PC-3 (cell line): ENCODE measurements at places on chromosomes 6 and 20. TPM values are rescaled to one million over a fixed set of nuclear protein-coding genes. Genes with fewer than 3 reads are reported as not detected.

Gene E2F3
- 8.8 and 10.8 TPM in 2 replicates for total RNA-seq

DNA sequence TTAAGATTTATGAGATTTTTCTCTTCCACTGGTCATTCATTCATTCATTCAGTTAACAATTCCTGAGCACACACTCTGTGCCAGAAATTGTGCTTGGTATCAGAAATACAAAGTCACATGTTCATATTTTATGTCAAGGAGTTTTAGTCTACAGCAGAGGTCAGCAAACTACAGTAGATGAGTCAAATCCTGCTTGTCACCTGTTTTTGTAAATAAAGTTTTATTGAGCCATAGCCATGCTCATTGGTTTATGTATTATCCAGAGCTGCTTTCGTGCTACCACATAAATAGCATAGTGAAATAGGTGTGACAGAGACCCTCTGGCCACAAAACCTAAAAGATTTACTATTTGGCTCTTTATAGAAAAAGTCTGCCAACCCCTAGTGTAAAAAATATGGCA is 46.8 kb downstream of the THEMIS start:
- H3K4me1 ChIP-seq, result peaks cover 5% of the 10 kb centered on the region
- no peak overlapping the region for H3K27ac ChIP-seq
- peak; percentile 35 for DNase-seq
- H3K36me3 ChIP-seq, result no peaks in the 10 kb centered on the region
- H3K4me3 ChIP-seq, result no peak overlapping the region

DNA sequence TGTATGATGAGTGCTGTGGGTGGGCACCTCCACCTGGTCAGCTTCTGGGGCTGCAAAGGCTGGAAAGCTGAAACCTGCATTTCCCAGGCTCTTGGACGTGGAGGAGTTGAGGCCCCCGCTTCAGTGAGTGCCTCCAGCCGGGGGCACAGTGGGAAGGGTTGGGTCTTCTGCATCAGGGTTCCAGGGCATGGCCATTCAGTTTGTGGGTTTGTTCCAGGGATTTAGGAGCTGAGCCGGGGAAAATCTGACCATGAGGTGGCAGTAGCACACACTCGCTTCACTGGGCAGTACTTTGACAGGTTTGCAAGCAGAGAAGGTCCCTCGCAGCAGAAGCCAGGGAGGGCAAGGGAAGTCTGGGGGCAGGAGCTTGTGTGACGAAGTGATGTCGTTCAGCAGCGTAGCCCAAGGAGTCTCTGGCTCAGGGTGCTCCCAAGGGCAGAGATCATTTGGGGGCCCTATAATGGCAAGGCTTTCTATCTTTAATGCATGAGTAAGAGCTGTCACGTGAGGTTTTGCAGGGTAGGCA is 69.5 kb upstream of the SULF2 start:
- H3K36me3 ChIP-seq, result no peaks in the 10 kb centered on the region
- no peak overlapping the region for H3K27ac ChIP-seq
- H3K4me1 ChIP-seq, result peaks cover 5% of the 10 kb centered on the region
- peak; percentile 84 for DNase-seq
- H3K27me3 ChIP-seq, result no peaks in the 10 kb centered on the region

DNA sequence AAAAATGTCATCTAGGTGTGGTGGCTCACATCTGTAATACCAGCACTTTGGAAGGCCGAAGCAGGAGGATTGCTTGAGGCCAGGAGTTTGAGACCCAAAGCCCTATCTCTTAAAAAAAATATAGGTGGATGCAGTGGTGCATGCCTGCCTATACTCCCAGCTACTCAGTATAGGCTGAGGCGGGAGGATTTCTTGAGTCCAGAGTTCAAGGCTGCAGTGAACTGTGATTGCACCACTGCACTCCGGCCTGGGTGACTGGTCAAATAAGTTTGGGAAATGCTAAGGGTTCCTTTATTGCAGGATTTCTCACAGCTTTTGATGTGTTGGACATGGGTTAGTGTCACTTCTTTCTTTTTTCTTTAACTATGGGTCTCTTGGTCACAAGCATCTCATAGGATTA is 261.3 kb downstream of the PLCB1 start:
- H3K4me3 ChIP-seq, result no peak overlapping the region
- no peak for DNase-seq

- H3K27me3 ChIP-seq, result no peaks in the 10 kb centered on the region
- no peak for DNase-seq
- H3K4me3 ChIP-seq, result no peak overlapping the region
- H3K4me1 ChIP-seq, result no peaks in the 10 kb centered on the region
Measured at GRCh38 chr6:139644821-139645220, 270.4 kb upstream of the CITED2 start.

GRCh38 chr20:5480824-5481600 is 164.3 kb upstream of the PROKR2 start:
- H3K36me3 ChIP-seq, result no peaks in the 10 kb centered on the region
- H3K4me1 ChIP-seq, result no peaks in the 10 kb centered on the region
- H3K27ac ChIP-seq, result no peak overlapping the region

DNA sequence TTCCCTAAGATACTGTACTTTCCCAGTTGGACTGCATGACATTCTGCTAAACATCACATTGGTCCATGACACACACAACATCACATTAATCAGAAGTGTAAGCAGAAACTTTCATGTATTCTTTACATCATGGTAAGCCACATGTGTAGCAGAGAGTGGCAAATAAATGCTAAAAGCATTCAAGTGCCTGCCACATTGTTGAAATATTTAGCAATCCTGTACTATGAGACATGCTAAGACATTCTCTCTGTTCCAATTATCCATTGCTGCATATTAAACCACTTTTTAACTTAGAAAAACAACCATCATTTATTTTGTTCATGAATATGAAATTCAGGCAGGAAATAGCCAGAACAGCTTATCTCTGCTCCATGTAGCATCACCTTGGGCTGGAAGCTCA is 207.7 kb upstream of the GJE1 start:
- no peaks in the 10 kb centered on the region for H3K4me1 ChIP-seq
- H3K4me3 ChIP-seq, result no peak overlapping the region
- no peak overlapping the region for H3K27ac ChIP-seq
- no peaks in the 10 kb centered on the region for H3K36me3 ChIP-seq

Gene NT5E
- total RNA-seq, result 9.0 and 15.8 TPM in 2 replicates

Gene ULBP1
- total RNA-seq, result 0.86 and 0.87 TPM in 2 replicates

DNA sequence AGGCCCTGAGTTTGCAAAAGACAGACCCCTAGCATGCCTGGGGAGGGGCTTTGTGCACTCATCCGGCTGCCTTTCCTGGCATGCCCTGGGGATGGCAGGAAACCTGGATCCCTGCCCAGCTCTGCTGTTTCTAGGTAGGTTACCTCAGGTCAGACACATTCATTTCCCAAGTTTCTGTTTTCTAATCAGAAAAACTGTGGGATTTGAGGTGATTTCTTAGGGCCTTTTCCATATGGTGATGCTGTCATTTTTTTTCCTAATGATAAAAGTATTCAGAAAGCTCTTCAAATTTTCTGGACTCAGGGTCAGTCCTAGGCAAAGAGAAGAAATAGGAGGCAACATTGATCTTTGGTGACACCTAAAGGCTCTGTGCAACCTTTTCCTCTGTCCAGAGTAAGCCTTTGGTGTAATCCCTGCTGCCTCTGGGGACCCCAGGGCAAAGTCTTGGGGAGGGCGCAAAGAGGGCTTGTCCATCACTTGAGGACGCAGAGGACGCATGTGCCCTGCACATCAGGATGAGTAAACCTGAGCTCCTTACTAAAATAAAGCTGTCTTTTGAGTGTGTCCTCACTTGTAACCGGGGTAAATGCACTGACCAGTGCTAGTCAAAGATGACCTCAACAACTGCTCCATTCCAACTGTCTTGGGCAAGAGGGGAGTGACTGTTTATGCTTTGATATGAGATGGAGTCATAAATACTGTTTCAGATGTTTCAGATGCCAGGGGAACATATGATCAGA is 13.5 kb upstream of the TRAM2 start:
- H3K4me3 ChIP-seq, result no peak overlapping the region
- H3K4me1 ChIP-seq, result peaks cover 13% of the 10 kb centered on the region; the same call in 1 of the 2 replicates
- no peaks in the 10 kb centered on the region for H3K36me3 ChIP-seq
- peak; percentile 36 for DNase-seq
- H3K27ac ChIP-seq, result no peak overlapping the region

- no peaks in the 10 kb centered on the region for H3K36me3 ChIP-seq
- H3K27me3 ChIP-seq, result no peaks in the 10 kb centered on the region
- H3K4me1 ChIP-seq, result no peaks in the 10 kb centered on the region
- DNase-seq, result no peak
- H3K4me3 ChIP-seq, result no peak overlapping the region
Measured at GRCh38 chr20:61964675-61965605, 100.7 kb downstream of the TAF4 start.

DNA sequence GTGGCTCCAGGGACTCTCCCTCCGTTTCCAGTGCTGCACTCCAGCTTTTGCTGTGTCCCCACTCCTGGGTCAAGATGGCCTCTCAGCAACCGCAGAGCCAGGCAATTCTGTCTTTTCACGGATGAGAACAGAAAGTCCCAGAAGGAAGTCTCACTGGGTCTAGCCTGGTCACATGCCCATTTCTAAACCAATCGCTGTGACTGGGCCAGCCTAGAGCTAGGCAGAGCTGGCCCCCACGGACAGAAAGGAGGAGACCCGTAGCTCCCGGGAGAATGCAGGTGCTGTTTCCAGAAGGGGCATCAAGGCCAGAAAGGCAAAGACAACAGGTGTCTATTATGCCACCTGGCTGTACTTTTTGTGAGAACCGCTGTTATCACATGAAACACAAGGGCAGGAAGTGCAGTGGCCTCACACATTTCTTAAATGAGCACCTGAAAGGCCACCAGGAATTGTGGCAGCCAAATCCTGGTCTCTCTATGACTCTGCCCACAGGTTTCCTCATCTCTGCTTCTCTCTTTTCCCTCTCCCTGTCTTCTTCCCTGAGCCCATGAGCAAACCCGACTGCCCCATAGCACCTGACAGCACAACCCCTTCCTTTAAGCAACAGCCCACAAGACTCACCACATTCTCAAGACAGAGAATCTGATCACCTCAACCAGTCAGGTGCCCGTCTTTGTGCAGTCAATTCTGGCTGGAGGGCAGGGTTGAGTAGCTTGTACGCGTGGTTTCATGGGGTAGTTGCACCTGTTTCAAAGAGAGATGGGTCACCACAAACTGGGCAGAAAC is 37.1 kb upstream of the B4GALT5 start:
- H3K27me3 ChIP-seq, result no peaks in the 10 kb centered on the region
- peaks cover 22% of the 10 kb centered on the region for H3K4me1 ChIP-seq

Gene ADGRB3
- 0.11 and 0.23 TPM in 2 replicates for total RNA-seq

- DNase-seq, result no peak
- no peaks in the 10 kb centered on the region for H3K27me3 ChIP-seq
- H3K36me3 ChIP-seq, result peaks cover 13% of the 10 kb centered on the region
- H3K4me3 ChIP-seq, result no peak overlapping the region
- no peak overlapping the region for H3K27ac ChIP-seq
- peaks cover 26% of the 10 kb centered on the region for H3K4me1 ChIP-seq
Measured at GRCh38 chr20:17590245-17590644, 20.4 kb downstream of the DSTN start.

DNA sequence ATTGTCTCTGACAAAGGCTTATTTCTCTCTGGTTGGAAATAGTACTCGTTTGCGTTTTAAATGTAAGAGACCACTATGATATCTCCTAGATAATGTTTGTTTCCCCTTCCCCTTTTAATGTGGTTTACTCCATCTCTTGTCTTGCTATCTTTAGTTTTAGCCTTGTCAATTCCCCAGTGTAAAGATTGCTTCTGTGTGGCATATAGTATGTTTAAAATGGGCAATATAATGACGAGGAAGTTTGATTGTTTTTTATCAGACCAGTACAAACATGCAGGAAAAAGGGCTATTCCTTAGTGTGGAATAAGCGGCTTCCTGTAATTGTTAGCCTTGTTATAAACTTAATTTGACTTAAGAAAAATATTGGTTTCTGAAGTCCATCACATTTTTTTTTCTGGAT is 3.1 kb downstream of the QKI start:
- H3K4me1 ChIP-seq, result peaks cover 34% of the 10 kb centered on the region
- peak overlapping the region; percentile 88 for H3K4me3 ChIP-seq
- DNase-seq, result no peak
- peak overlapping the region; percentile 11; the same call in 1 of the 2 replicates for H3K27ac ChIP-seq
- H3K27me3 ChIP-seq, result no peaks in the 10 kb centered on the region

DNA sequence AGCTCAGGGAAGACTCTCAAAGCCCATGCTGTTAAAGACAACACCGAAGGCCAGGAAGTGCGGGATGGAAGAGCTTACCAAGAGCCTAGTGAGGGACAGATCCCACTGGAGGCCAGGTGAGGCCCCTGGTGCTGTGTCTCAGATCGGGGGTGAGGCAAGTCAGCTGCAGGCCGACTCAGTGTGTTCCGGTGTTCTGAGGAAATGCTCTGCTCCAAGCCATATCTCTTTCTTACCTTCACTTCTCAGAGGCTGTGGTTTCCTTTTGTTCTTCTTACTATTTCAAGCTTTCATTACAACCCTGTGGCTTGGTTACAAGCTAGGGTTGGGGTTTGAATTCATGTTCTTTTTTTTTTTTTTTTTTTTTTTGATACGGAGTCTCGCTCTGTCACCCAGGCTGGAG is 114.3 kb upstream of the ZFP64 start:
- peaks cover 71% of the 10 kb centered on the region for H3K27me3 ChIP-seq
- H3K27ac ChIP-seq, result no peak overlapping the region
- no peaks in the 10 kb centered on the region for H3K36me3 ChIP-seq
- H3K4me1 ChIP-seq, result no peaks in the 10 kb centered on the region
- no peak for DNase-seq

- no peaks in the 10 kb centered on the region for H3K27me3 ChIP-seq
- H3K36me3 ChIP-seq, result no peaks in the 10 kb centered on the region
- H3K4me1 ChIP-seq, result peaks cover 15% of the 10 kb centered on the region
- H3K27ac ChIP-seq, result no peak overlapping the region
Measured at GRCh38 chr6:75215291-75215690, 9.4 kb upstream of the COL12A1 start.

Gene TP53TG5
- not detected in 2 replicates for total RNA-seq

DNA sequence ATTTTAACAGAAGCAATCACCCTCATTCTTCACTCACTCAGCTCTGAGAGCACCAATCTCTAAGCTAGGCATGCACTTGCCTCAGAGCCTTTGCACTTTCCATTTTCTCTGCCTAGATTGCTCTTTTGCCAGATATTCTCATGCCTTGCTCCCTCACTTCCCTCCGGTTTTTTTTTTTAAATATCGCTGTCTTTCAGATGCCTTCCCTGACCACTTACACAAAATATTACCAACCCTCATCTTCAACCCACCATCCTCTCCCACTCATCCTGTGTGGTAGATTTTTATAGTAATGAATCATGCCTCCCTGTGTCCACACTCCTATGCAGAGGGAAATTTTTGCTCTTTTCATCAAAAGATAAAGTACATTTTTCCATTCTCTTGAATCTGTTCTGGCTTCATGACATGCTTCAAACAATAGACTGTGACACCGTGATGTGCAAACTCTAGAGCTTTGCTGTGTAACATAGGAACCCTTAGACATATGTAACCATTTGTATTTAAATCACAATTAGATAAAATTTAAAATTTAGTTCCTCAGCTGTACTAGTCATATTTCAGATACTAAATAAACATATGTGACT is 437.1 kb downstream of the UTRN start:
- peak; percentile 46 for DNase-seq
- H3K27me3 ChIP-seq, result no peaks in the 10 kb centered on the region
- H3K36me3 ChIP-seq, result no peaks in the 10 kb centered on the region
- peak overlapping the region; percentile 27 for H3K27ac ChIP-seq
- peaks cover 42% of the 10 kb centered on the region for H3K4me1 ChIP-seq
- no peak overlapping the region for H3K4me3 ChIP-seq

DNA sequence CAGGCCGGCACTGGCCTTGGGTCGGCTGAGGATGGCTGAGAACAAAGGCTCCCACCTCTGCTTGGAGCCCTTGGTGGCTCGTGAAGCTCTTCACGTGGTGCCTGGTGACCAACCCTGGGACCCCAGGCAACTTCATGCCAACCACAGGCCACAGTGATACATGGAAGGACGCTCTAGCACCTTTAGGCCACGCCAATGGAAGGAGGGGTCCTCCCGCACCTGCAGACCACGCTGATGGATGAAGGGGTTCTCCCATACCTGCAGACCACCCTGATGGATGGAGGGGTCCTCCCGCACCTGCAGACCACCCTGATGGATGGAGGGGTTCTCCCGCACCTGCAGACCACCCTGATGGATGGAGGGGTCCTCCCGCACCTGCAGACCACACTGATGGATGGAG is 62.5 kb downstream of the ERMARD start:
- no peaks in the 10 kb centered on the region for H3K36me3 ChIP-seq
- H3K27me3 ChIP-seq, result no peaks in the 10 kb centered on the region
- H3K27ac ChIP-seq, result no peak overlapping the region
- H3K4me3 ChIP-seq, result no peak overlapping the region
